ENCODE measurements at places on chromosomes 7 and 10. TPM values are rescaled to one million over a fixed set of nuclear protein-coding genes. Genes with fewer than 3 reads are reported as not detected.

Gene CPA2
- polyA plus RNA-seq = 28.4 TPM

DNA sequence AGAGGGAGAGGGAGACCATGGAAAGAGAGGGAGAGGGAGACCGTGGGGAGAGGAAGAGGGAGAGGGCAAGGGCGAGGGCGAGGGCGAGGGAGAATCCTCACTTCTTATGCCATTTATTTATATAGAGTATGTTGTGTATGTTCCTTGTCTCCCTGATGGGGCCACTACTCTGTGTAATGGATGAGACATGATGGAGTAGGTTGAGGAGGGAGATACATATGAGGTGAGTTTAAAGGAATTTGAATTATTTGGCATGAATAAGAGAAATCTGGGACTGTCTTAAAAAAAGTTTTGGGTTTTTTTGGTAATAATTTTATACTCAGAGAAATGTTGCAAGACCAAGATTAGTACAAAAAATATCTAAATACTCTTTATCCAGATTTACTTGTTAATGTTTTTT, 20.1 kb downstream of the CCSER2 start:
- no peak for DNase-seq

DNA sequence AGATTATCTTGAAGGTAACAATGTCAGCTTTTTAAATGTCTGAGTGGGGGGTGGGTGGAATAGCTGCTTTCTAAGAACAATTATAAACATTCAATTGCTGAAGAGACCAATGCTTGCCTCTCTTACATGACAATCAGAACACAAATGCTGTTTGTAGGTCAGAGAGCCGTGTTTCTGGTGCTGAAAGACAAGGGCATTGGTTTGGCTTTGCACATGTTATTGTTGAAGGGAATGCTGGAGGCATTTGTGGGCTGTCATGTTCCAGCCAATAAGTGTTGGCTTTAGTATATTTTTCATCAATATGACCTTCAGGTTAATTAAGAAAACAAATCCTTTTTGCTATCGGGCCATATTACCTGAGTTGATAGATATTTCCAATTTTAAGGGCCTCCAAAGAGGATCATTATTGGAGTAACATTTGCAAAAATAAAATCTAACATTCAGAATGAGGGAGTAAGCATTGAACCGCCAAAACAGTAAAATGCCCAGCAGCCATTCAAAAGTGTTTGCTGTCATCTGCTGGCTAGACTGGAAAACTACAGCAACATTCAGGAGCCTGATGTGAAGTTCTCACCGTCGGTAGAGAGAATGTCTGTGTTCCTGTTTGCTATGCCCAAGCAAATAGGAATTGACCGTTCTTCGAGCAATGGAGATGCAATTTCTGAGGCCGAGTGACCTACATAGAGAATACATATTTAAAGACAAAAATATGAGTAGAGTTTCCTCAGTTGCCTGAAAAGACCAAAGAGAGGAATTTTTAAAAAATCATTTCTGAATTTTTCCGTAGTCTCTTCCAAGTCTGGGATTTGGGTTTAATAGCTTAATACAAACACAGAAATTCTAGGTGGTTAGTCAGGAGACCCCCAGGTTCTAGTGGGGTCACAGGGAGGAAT, 118.9 kb downstream of the APBB1IP start:
- DNase-seq = peak; percentile 37

Gene TBL2
- polyA plus RNA-seq = 37.6 TPM

DNA sequence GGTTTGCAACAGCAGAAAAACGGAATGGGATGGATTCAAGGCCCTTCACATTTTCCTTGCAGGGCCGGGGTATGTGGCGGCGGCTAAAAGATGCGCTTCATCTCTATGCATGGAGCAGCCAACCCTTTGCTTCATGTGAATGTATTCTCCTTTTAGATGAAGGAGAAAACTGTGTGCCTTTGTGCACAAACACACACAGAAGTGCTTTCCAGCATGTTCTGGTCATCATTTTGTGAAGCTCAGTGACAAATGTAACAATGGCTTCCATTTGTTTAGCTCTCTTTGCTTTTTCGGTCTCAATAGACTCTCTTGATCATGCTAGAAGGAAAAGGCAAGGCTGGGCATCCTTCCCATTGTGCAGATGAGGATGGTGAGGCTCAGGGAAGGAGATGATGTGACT, 161.7 kb upstream of the MKI67 start:
- no peak for DNase-seq

DNA sequence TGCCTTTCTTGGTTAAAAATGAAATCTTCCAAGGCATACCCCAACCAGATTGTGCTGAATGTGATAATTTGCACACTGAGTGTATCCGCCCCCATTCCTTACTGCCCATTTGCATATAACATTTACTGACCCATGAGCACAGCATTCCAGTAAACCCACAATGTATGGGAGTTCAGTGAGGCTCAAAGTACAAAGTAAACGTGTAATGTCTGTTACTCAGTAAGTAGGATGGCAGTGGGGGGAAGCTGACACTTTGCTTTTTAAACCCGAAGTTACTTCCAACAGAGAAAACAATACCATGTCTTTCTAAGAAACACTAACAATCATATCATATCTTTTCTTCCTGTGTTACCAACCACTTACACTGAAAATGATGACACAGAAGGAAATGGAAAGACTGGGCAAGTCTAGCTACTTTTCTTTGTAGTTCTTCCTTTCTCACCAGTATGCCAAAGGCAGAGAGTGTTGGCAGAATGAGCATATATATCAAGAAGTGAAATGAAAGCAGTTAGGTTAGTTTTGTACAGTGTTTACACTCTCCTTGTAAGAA, 27.1 kb upstream of the SOSTDC1 start:
- DNase-seq = peak; percentile 80

GRCh38 chr10:95423164-95424005, 132.6 kb upstream of the PDLIM1 start:
- no peak for DNase-seq

DNA sequence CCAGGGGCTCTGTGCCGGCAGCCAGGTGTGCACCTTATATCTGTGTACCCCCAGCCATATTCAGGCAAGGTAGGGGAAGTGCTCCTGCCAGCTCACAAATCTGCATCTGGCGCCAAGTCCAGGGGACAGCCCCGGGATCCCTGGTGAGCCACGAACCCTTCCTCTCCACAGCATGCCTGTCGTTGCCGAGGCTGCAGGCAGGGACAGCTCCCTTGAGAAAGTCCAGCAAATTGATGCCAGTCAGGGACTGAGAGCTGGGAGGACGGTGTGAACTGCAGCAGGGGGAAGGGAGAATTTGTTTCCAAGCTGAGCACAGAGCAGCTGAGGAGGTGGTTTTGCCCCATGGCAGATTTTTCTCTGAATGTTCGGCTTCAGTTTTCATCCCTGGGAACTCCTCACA, 919 bp downstream of the PLA2G12B start:
- DNase-seq = peak; percentile 64

GRCh38 chr7:85719981-85720953, 533.4 kb upstream of the SEMA3D start:
- no peak for DNase-seq

Gene DENND2A
- 12.2 TPM for polyA plus RNA-seq

- DNase-seq = no peak
These were observed 900 bp downstream of the MKLN1 start for GRCh38 chr7:131328377-131329175.

DNA sequence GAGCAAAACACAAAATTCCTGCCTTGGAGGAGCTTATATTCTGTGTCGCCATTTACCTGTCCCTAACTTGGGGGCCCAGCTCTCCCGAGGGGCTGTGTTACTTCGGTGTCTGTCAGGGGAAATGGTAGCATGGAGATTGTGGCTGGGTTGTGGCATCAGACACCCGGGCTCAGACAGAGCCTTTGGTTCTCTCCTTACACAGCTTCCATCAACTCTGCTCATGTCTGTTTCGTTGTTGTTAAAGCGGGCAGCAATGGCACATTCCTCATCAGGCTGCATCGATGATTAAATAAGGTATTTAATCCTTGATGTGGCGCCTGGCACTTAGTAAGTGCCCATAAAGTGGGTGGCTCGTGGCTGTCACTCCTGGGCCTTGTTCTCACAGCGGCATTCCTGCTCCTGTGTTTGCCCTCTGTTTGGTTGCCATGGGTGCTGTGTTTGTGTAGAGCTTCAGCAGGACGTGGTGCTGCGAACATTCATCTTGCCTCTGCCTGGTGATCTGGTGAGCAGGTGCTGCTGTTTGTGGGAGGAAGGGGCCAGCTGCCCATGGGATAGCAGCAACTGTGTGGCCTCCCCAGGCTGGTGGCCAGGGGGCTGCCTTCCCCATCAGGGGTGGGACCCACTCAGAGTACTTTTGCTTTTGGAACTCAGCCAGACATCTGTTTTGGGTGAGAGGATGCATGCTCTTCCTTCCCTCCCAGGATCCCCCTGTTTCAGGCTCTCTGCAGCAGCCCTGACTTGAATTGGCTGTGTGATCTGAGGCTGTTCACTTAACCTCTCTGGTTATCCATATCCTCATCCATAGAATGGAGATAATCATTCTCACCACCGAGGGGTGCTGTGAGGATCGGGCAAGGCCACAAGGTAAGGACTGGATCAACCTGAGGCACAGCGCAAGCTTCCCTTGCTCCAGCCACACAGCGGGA, 207.2 kb upstream of the SVIL start:
- DNase-seq = peak; percentile 68

Gene COL26A1
- 1.0 TPM for polyA plus RNA-seq

Gene ZCWPW1
- polyA plus RNA-seq = 4.8 TPM

DNA sequence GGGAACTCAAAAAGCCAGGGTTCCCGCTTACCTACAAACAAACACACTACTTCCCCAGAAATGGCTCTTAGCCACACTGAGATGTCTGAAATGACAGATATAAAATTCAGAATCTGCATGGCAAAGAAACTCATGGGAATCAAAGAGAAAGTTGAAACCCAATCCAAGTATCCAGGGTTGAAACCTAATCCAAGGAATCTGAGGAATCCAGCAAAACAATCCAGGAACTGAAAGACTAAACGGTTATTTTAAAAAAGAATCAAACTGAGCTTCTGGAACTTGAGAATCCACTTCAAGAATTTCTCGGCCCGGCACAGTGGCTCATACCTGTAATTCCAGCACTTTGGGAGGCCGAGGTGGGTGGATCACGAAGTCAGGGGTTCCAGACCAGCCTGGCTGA, 568.8 kb downstream of the POM121L12 start:
- DNase-seq = no peak

GRCh38 chr7:152074673-152075072, 49.2 kb downstream of the GALNT11 start:
- no peak for DNase-seq

Gene SEMA3D
- 14.4 TPM for polyA plus RNA-seq

Gene FRAT1
- polyA plus RNA-seq = 5.6 TPM

DNA sequence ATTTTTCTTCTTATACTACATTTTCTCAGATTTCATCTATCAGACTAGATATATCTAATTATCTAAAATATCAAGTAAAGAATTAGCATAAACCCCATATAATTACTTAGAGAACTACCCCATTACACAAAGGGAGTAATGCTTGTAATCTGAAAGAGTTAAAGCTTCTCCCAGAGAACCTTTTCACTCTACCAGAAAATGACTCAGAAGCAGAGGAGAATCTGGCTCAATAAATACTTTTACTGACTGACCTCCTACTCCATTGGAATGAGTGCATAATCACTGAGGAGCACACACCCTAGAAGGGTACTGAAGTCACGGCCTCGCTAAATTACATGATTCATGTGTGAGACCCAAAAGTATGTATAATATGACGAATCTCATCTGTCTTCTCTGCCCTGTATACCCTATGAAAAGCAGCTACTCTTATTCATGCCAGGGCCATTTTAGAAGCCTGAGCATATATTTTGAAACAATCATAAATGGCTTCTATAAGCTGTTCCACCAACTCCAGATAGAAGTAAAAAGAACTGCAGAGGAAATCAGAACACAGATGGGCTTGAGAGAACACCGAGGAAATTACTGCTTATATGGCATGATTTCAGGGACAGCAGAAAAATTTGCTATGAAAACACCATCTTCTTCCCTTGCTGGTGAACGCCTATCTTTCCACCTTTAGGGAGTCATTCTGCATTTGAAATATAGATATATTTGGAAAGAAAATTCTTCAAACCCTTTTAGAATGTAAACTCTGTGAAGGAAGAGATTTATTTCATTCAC, 32.7 kb downstream of the DNMBP start:
- DNase-seq = peak; percentile 62

Gene SNCG
- polyA plus RNA-seq = 16.6 TPM

DNA sequence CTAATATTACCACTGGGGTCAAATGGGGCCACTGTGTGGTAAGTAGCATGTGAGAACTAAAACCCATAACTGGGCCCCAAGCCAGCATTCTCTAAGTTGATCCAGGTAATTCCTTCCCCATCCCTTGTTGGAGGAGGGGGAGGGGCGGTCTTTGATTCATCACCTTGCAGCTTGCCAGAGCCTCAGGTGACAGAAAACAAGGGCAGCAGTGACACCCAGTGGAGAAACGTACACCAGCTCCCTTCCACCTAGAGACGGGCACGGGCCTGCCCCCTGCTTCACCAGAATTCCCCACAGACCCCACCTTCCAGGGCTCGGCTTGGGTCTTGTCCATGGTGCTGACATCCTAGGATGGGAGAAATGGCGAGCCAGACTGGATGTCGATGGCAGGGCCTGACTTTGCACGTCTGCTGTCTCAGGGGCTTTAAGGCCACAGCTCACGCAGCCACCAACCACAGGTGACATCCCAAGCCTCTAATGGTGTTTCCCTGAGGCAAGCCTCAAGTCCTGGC, 102.0 kb downstream of the STRA8 start:
- DNase-seq = peak; percentile 87

DNA sequence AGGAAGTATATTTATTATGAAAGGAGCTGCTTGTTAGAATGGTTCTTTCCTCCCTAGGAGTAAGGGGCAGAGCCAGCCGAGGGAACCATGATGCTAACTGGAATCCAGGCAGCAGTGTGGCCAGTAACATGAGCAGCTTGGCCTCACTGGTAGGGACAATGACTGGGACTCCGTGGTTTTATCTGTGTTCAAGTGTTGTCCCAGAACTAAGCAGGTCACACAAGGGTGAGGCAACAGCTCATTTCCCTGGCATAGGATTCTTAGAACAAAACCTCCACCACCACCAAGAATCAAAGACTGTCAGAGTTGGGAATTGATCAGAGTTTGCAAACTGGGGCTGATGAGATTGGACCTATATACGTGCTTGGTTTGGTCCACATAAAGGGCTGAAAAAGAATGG, 138.9 kb upstream of the COBL start:
- DNase-seq = no peak

DNA sequence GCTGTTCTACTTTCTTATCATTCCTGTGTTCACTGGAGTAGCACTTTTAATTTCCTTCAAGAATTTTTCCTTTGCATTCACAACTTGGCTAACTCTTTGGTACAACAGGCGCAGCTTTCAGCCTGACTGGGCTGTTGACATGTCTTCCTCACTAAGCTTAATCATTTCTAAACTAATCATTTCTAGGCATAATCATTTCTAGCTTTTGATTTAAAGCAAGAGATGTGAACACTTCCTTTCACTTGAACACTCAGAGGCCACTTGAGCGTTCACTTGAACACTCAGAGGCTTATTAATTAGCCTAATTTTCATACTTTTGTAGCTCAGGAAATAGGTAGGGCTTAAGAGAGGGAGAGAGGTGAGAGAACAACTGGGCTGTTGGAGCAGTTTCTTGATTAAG, 15.9 kb downstream of the C10orf90 start:
- DNase-seq = no peak

- no peak for DNase-seq
These were observed 56.2 kb upstream of the SMNDC1 start for GRCh38 chr10:110360857-110361474.

GRCh38 chr7:131518626-131519025, 37.8 kb downstream of the PODXL start:
- no peak for DNase-seq

Gene CDC14C
- 0.06 TPM for polyA plus RNA-seq

GRCh38 chr10:73042130-73042529, 54.5 kb downstream of the P4HA1 start:
- DNase-seq = no peak

- DNase-seq = no peak
These were observed 698.6 kb downstream of the CCSER2 start for GRCh38 chr10:85026878-85027467.

GRCh38 chr7:70614237-70615045, 517.5 kb upstream of the GALNT17 start:
- peak; percentile 24 for DNase-seq
